ENCODE measurements at places on chromosomes 1 and 21.

DNA sequence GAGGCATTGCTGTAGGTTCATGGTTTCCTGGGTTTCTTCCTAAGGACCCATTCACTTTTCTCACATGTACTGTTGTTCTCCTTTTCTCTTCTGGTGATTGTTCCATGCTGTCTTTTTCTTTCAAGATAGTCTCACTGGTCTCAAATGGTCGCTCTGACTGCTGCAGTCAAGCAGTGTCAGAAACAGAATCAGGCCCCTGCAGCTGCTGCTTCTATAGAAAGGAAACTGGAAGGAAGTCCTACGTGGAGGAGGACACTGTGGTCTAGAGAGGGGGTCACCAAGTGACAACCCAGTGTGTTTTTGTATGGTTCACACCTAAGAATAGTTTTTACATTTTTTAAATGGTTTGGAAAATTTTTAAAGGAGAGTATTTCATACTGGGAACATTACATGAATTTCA is 2.4 kb downstream of the NECAP2 start:
- no peak for DNase-seq

DNA sequence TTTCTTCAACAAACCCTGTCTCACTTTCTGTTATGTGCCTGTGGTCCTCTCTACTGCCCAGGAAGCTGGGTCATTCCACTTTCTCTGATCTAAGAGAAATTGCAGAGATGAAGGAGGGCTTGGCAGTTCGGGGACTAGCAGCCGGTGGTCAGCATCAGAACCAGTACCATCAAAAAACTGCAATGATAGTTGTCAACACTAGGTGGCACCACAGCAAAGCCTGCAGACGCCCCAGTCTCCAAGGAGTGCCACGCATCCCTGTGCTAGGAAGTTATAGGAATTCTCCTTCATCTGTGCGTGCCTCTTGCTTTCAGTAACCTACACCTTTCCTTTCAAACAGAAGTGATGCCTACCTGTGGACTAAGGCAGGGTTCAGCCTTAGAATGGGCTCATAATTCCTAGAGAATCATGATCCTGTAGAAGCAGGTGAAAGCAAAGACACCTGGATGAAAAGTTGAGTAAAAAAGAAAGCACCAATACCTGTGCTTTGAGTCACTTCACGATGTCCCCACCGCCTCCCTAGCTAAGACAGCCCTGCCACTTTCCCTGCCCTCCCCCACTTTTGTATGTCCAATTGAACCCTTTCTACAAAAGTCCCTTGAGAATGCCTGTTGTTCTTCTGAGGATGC is 129.2 kb downstream of the ADAMTS1 start:
- DNase-seq = no peak

DNA sequence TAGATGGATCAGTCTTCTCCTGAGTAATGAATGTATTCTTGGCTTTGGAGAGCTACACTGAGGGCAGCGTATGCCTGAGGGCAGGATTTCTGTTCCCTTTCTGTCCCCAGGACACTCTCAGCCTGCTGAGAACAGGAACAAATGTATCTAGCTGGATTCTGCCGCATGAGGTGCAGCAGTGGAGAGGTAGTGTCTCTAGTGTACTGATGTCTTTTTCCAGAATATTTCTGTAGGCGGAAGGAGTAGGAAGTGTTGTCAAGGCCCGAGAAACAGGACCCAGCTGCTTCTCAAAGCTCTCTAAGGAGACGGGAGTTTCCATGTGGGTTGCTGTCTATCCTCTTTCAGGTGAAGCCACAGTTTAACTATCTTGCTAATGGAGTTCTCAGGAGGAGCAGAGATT is 65.5 kb downstream of the MT1HL1 start:
- DNase-seq = no peak

- no peak for DNase-seq
These were observed 54.6 kb upstream of the SAMSN1 start for GRCh38 chr21:14600569-14601297.

GRCh38 chr1:153261281-153262069 is 2.0 kb downstream of the LORICRIN start:
- DNase-seq = no peak

GRCh38 chr1:218339267-218339831 is 5.8 kb upstream of the TGFB2 start:
- DNase-seq = peak; percentile 34

- no peak for DNase-seq
These were observed 335.1 kb downstream of the LTN1 start for GRCh38 chr21:28657566-28657965.

DNA sequence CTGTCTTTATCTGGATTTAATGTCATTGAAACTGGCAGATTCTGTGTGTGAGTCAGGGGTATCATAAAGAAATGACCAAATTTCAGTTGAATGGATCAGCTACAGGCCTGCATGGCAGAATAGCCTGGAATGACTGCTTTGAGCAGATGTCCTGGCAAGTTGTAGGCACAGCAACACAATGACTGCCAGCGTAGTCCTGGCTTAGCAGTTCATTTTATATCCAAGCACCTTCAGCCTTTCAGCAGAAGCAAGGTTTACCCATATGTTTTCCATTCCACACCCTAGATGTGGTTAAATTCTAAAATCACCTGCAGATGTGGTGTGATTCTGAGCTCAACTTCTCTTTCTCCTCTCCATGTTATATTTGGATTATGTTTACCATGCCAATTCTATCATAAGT is 22.3 kb upstream of the PTGFR start:
- no peak for DNase-seq

DNA sequence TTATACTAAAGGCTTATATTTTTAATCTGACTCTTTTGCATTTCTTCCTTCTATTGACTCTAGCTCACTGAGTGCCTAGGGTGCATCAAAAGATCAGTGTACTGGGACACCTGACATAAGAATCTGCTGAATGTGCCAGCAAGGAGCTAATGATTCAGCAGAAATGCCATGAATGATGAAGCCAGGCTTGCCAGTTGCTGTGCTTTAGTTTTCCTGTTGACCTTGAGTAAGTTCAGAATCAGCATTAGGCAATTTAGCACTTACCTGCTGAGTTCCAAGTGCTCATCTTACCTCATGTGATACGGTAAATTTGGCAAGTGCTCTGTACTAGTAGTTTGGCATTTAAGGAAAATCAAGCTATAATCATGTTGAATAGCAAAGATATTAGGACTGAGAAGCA is 523.2 kb upstream of the B3GALT2 start:
- no peak for DNase-seq

DNA sequence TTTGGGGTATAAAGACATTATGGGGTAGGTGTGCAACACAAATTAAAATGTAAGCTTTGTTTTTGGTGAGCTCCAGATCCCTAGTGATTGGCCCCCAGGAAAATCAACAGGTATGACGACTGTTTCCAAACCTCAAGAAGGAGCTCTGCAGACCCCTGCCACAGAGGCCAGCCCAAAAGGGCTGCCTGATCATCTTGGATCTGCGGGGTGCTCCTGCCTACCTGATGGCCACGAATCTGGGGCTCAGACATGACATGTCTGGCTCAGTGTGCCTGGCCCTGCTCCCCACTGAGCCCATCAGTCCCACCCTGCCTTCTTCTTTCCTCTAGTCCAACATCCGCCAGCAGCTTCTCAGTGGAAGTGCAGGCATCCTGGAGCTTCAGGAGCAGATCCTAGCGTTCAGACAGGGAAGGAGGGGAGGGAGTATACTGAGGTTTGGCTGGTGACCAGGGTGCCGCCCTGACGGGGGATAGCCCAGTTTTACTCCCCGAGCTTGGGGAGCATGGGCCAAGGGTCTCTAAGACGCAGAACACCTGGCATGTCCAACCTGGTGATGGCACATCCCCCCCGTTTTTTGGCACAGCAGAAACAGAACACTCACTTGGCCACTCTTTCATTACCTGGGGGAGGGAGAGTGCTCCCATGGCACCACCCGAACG is 31.8 kb downstream of the ZNF496 start:
- no peak for DNase-seq

DNA sequence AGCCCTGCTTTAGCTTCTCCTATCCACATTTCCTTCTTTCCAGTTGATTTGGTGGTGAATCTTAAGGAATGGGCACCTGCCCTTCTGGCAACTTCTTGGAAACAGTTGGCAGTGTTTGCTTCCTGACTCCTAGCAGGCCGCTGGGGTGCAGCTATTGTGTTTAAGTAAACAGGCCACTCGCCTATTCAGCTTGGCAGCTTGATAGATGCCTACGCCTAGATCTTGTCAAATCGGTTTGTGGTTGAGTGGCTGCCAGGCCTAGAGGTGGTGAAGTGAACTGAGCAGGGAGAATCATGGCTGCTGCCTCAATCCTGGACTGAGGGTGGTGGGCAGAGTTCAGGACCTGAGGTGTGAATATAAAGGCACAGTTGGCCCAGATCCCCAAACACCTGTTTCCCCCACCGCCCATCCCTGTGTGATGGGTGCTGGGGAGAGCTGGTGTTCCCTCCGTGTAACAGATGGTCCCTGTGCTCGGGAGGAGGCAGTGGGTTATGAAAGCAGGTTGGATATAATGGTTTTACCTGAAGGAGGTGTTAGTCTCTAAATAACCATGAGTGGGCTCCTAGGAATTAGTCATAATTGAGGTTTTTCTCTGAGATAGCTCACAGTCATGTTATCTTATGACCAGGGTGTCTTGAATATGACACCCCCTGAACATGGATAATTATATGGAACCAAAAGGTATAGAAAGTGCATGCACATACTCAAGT is 940 bp upstream of the PLA2G2C start:
- no peak for DNase-seq

- no peak for DNase-seq
These were observed 90.4 kb upstream of the PLPPR4 start for GRCh38 chr1:99173900-99174299.

DNA sequence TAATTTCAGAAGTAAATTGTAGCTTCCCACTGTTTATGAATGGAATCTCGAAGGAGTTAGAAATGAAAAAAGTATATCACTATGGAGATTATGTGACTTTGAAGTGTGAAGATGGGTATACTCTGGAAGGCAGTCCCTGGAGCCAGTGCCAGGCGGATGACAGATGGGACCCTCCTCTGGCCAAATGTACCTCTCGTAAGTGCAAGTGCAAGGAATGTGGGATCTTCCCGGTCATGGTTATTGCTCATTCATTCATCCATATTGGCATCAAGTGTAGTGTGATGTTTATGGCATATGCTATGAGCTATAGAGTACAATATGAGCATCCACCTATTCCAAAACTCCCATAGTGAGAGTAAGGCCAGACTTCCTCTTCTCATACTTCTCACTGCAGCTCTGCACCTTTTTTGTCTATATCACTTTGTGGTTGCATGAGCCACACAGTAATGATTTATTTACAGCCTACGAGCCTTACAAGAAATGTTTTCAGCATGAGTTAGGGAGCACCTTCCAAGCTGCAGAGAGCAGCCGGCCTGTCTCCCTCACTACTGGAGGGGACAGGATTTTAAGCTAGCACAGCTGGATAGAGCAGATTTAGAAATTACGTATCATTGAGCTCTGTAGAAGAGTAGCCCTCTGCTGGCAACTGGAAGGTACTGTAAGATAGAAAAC is 24.9 kb upstream of the CR1L start:
- peak; percentile 28 for DNase-seq

- no peak for DNase-seq
These were observed 147.5 kb downstream of the TSEN15 start for GRCh38 chr1:184199036-184199435.

DNA sequence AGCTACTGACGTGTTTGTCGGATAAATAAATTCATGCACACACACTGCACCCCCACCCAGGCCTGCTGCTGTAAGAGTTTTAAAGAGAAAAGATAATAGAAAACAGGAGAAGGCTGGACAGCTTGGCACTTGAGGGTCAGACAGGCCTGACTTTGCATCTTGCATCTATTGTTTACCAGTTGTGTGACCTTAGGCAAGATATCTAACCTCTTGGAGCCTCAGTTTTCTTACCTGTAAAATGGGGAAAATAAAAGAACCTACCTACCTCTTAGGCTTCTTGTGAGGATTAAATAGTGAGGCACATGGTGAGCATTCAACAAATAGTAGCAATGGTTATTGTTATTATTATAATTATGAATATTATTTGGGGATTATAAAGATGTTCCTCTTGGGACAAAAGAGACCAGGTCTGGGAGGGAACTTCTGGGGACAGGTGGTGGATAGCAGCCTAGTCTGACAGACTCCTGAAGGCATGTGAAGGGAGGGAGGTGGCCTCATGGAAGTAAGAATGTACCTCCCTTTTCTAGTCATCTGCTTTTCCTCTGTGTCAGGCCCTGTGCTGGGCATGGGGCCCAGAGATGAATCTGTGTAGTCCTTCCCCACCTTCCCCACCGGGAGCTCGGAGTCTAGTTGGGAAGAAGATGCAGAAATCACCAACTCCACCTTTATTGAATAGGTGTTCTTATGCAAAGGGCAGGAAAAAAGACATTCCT is 18.3 kb upstream of the EPB41 start:
- DNase-seq = no peak

DNA sequence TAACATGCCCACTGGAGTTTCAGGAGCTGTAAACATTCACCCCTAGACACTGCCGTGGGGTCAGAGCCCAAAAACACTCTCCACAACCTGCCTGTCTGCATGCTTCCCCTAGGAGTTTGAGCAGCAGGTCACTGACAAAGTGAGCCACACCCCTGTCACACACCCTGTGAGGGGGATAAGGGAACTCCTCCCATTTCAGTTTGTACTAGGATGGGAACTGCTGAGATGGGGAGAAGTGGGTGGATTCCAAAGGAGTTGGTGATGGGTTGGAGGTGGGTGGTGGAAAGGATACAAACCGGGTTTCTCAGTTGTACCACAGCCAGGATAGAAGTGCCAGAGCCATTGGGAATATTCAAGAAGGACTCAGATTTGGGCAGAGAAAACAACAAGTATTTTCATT is 140.2 kb downstream of the MIS18A start:
- DNase-seq = no peak

GRCh38 chr1:216566641-216567205 is 143.5 kb upstream of the USH2A start:
- no peak for DNase-seq

- peak; percentile 36 for DNase-seq
These were observed 587 bp downstream of the SCNM1 start for GRCh38 chr1:151166505-151166956.

DNA sequence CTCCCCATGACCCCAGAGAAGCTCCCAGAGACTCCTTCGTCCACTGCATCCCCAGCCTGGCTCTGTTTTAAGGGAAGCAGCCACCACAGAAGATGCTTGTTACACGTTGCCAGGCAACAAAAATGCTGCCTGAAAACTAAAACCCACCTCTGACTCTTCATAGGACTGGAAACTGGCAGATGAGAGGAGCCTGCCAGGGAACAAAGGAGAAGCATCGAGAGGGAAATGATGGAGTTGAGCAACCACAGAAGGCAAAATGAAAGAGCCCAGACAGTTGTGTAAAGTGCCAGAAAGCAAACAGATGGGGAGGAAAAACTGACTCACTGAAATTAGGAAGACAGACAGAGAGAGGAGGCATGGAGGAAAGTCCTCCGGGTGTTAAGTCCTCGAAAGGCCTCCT is 118.4 kb downstream of the KCNN3 start:
- DNase-seq = no peak
